ENCODE measurements at places on chromosomes 7 and 10. TPM values are rescaled to one million over a fixed set of nuclear protein-coding genes. Genes with fewer than 3 reads are reported as not detected.

Gene ICA1
- 1.7 TPM for total RNA-seq

Gene FAM180A
- total RNA-seq: 0.43 TPM

Gene MYOZ1
- 0.21 TPM for total RNA-seq

Gene PDIA4
- total RNA-seq: 384 TPM

Gene C10orf62
- not detected for total RNA-seq

Gene SH2D4B
- 0.11 TPM for total RNA-seq

Gene TSPAN12
- 5.7 TPM for total RNA-seq

Gene CHST12
- total RNA-seq: 9.3 TPM

Gene BICC1
- total RNA-seq: 7.2 TPM

Gene BTBD16
- total RNA-seq: not detected

Gene GIMAP5
- total RNA-seq: 0.35 TPM

Gene ADIRF
- total RNA-seq: not detected

Gene NODAL
- total RNA-seq: not detected

Gene TNRC18
- total RNA-seq: 44.4 TPM

Gene COPG2
- total RNA-seq: 43.6 TPM

Gene VENTX
- not detected for total RNA-seq

Gene TMUB1
- total RNA-seq: 38.5 TPM

Gene CUBN
- 7.8 TPM for total RNA-seq

Gene NRP1
- 1.1 TPM for total RNA-seq

GRCh38 chr7:14144538-14144937, 155.1 kb upstream of the ETV1 start:
- DNase-seq: no peak

- no peak for DNase-seq
These were observed 51.5 kb downstream of the PPP1R3A start for GRCh38 chr7:113867325-113867724.

GRCh38 chr10:101562231-101562630, 25.8 kb downstream of the POLL start:
- DNase-seq: no peak

DNA sequence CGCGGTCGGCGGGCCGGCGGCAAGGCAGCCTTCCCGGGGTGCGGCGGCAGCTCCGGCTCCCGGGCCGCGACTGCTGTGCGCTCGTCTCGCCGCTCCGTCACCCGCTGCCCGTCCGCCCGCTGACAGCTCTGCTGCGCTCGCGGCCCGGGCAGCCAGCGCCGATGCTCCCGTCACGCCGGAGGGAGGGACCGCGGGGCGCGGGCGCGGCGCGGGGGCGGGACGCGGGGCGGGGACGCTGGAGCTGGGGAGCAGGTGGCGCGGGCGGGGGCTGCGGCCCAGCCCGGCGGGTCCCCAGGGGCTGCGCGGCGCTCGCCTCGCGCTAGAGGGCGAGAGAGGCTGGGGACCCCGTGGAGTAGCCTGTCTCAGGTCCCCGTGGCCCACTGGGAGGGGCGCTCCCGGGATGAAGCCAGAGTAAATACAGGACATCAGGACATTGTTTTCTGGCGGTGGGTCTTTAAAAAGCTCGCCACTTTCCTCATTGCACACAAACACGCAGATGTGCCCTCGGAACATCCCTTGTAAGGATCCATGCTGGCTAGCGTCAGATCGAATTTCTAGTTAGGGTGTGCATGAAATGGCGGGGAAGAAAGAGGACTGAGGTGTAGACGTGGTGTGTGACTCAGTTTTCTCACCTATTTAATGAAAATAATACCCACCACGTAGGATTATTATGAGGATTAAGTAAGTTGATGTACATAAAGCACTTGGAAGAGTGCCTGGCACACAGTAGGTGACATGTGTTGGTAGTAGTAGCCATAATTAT, at the start of gene ELAPOR2:
Gene ELAPOR2, minus strand, starts transcription at position 130 of the 763 bp plus-strand sequence. CDS start 141 bp downstream, outside the sequence.
- peak; percentile 49 for DNase-seq

DNA sequence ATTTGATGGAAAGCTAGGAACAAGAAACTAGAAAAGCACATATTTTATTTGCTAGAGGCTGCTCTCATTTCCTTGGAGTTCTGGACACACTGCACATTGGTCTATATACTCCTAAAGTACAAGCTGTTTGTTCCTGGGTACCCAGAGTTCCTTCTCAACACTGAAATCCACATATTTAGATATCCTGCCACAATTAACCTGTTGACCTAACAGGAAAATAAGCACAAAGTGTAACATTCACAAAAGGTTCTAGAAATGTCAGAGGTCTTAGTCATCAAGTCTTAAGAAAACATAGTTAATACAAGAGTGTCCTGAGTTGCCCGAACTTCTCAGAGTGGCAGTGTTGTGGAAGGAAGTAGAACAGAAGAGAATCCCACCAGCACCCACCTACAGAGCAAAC, 115.6 kb downstream of the ELMO1 start:
- DNase-seq: no peak

GRCh38 chr10:53325066-53325465, 552.5 kb upstream of the MBL2 start:
- no peak for DNase-seq

DNA sequence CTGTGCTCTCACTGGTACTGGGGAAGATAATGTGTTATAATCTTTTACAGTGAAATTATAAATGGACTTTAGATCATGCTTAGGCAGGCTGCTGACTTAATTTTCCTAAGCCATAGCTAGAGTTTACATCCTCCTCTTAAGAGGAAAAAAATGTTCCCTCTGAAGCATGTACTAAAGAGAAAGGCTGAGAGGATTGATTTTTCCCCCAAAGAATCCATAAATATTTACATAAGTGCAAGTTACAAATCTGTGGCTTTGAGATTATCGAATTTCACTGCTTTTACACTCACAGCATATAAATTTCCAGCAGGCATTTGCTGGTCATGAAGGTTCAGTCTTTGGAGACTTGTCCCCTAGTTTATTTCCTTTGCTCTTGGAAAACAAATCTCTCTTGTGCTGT, 43.7 kb downstream of the CREB5 start:
- no peak for DNase-seq

DNA sequence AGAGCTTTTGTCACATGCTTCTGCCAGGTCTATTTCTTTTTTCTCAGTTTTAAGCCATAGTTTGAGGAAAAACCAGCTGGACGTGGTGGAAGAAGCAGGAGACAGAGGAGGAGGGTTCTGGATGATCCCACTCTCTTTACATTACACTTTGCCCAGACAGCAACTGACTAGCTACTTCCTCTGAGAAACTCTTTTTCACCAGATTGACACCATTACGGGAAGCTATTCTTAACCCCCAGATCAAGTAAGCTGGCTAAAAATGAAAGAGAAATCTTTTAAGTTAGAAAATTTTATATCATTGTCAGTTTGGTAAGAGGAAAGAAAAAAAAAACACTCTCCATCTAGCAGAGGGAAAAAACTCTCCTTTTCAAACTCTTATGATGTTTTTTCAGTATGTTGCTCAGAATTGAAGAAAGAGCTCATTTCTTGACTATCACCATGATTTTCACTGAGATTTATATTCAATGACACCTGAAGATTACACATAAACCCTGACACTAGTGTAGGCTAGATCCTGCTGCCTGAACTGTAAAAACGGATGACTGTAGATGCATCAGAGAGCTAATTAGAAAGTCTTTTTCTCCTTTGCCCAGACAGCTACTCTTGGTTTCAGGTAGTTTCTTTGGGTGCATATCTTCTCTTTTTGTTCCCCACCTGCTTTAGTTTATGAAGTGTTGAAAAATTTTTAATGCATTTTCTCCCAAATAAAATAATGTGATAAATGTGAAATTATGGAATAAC, 203.1 kb downstream of the TFEC start:
- no peak for DNase-seq

GRCh38 chr10:74799721-74800221, 26.6 kb upstream of the KAT6B start:
- no peak for DNase-seq

DNA sequence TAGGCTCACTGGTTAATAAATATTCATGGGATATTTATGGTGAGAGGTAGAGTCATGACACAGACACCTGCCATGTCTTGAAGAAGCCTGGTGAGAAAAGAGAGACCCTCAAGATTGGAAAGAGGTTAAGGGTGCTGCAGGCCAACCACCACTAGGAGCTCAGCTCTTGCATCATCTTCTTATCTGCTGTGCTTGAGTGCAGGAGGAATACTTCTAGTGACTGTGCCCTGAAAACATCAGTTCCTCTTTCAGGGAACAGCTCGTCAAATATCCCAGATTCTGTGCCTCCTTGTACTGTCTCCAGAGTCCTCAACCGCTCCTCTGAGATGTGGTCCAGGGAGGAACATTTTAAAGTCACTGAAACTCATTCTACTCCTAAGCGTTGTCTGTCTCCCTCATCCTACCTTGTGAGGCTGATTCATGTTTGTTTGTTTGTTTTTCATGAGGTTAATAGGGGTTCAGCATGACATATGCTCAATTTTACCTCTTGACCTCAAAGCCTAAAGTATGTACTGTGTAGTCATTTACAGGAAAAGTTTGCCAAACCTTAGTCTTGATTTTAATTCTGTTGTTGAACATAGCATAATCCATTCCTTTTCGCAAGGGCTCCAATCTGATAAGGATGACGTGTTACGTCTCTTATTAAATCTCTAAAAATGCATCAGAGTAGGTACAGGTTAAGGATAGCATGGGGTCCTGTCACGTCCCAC, 293.1 kb downstream of the C7orf25 start:
- no peak for DNase-seq

- no peak for DNase-seq
These were observed 756.3 kb downstream of the NXPH1 start for GRCh38 chr7:9189703-9190102.

- no peak for DNase-seq
These were observed 44.0 kb downstream of the CALD1 start for GRCh38 chr7:134823400-134823799.

GRCh38 chr10:88759366-88760101, at the start of gene LIPN:
LIPN (plus strand) TSS chr10:88760020; CDS start chr10:88761406, 1,386 bp downstream.
- no peak for DNase-seq

GRCh38 chr7:144824360-144824759, 11.5 kb downstream of the TPK1 start:
- peak; percentile 63 for DNase-seq

DNA sequence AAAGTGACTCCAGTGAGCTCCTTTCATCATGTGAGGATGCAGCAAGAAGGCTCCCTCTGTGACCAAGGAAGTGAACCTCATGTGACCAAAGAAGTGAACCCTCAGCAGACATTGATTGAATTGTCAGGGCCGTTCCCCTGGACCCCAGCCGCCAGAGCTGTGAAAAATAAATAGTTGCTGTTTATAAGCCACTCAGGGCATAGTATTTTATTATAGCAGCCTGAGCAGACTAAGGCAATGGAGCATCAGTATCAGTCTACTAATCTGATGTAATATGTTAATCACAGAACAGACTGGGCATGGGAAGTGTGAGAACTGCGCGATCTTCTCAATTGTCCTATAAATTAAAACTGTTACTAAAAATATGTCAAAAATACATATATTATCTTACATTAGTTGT, 384.5 kb upstream of the PRKCQ start:
- peak; percentile 48 for DNase-seq

- DNase-seq: no peak
These were observed 523 bp upstream of the CDH23 start for GRCh38 chr10:71396084-71396710.

- no peak for DNase-seq
These were observed 495.6 kb downstream of the DNAJB6 start for GRCh38 chr7:157832421-157832820.

DNA sequence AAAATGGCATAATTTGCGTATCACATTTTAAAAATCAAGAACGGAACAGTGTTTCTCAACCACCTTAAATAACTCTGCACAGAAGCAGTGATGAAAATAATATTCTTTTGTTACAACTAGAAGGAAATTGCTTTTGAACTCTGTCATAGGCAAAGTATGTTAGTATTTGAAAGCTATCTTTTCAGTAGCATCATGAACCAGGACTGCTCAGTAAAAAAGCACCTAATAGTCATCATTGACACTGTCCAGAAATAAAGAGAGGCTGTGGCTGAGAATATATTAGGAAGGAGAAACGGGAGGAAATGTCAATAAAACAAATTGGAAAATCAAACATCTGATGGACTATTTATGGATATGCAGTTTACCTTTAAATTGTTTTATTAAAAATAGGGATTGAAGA, 237.2 kb upstream of the AKR1E2 start:
- DNase-seq: no peak

GRCh38 chr7:101399759-101400158, 37.1 kb downstream of the COL26A1 start:
- DNase-seq: no peak

- no peak for DNase-seq
These were observed 1134.0 kb upstream of the LRRN3 start for GRCh38 chr7:109956916-109957315.

DNA sequence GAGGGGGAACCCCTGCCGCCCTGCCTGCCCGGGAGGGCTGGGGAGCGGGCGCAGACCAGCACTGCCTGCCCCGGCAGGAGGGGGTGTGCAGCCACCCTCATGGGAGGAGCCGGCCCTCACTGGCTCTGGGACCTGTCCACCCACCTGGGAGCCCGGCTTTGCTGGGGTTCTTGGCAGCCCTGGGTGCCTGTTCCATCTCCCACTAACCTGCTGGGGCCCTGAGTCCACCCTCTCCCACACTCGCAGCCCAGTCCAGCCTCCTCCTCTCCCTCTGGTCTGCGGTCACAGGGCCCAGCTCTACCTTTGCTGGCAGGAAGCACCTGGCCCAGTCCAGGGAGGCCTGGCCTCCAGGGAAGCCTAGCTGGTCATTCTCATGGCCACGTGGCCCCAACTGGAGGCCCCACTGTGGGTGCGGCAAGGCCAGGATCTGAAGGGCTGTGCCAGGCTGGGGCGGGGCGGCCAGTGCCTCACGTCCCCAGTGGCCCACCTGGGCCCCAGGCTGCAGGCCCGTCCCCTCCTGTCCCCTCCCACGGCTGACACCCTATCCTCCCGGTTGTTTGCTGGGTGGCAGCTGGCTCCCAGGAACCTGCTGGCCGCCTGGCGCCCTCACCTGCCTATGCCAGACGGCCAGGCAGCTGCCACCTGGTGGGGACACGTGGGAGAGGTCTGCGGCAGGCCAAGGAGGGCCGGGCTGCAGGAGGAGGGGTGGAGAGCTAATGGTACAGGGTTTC, at the start of gene TMEM184A:
Gene TMEM184A, minus strand, starts transcription at position 393 of the 731 bp plus-strand sequence. CDS start 721 bp downstream, outside the sequence.
- peak; percentile 47 for DNase-seq

DNA sequence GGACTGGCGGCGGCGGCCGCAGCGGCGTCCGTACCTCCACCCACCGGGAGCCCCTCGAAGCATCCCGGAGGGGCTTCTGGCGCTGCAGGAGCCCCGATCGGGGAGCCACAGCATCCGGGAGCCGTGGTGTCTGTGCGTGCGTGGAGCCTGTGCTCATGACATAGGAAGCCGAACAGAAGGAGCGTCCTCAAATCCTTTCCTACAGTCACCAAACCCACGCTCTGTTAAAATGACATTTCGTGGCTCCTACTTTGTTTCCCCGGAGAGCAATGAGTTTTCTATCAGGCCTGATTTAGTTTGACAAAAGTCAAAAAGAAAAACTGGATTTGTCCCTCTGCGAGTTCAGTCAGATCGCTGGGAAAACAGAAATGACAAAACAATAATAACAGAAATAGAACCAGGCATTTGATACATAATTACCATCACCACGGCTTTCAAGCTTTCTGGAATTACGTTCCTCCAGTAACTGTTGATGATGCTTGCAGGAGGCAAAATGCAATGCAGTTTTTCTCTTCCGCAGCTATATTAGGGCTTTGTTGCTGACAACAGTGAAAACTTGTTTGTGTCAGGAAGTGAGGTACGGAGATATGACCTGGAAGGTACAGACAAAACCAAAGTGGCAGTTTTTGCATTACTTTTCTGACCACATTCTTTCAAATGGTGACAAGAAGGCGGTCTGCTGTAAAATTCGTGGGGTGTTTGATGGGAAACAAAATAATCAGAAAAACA, 219.3 kb upstream of the MKLN1 start:
- DNase-seq: peak; percentile 55
